ENCODE measurements at places on chromosomes 5 and 9.
A peak's percentile ranks its signal among the peaks of the same experiment; 100 is the strongest.

DNA sequence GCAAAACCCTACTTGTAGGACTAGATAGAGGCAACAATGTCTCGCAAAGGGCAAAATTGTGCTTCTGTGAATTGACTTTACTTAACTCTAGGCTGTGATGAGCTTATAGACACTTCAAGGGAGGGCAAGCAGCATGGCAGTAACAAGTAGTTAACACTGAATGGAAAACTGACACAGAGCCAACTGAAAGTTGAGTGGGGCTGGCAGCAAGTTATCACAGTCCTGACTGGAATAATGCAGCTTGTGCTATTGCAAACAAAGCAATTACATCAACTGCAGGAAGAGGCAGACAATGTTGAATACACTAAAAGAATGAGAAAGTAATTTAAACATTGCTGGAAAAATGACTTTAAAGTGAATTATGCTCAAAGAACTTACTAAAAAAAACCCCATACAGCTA, 62.2 kb downstream of the RNF38 start:
- no peak for DNase-seq

DNA sequence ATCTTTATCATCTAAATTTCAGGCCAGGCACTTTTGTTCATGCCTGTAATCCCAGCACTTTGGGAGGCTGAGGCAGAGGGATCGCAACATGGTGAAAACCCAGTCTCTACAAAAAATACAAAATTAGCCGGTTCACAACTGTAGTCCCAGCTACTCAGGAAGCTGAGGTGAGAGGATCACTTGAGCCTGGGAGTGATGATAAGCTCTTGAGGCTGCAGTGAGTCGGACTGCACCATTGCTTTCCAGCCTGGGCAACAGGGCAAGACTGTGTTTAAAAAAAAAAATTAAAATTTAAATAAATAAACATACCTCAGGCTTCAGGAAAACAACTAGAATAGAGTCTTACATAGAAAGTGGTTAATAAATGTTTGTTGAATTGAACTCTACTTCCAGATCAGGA, 147.4 kb downstream of the AGTPBP1 start:
- no peak for DNase-seq

GRCh38 chr5:154385236-154385512, 60.6 kb upstream of the SAP30L start:
- no peak for DNase-seq

GRCh38 chr9:120856700-120857099, 14.0 kb upstream of the PSMD5 start:
- no peak for DNase-seq

DNA sequence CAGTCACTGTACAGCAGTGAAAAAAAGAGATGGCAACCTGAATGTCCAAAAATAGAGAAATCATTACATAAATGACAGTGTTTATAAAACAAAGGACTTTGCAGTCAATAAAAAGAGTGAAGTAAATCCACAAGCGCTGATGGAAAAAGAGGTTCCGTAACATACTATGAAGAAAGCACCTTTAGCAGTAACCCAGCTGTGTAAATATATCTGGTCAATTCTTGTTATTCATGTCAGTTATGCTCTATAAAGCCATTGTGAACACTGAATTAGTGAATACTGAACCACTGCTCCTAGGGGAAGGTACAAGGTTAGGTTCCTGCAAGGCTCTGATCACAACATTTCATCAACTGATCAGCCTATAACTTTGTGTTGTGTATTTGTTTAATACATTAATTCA, 39.5 kb downstream of the CCNJL start:
- DNase-seq: no peak

DNA sequence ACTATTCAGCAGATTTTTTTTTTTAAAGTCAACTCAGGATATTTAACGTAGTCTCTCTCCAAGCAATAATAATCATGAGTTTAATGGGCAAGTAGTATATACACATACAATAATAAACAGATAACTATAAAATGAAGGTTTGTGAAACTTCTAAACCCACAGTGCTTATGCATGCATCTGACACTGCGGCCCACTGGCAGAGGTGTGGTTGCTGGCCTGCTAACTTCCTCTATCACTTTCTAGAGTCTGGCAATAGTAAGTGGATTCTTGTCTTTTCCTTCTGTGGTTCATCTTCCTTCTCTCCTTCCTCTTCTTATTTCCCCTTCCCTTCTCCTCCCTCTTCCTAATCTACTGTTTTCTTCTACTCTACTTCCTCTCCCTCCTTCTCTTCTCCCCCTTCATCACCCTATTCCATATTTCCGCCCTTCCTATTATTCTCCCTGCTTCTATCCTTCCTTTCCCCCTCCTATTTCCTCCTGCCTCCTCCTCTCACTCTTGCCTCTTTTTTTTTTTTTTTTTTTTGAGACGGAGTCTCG, 18.6 kb upstream of the AGXT2 start:
- DNase-seq: no peak

GRCh38 chr5:73282383-73282782, 109.4 kb downstream of the TMEM174 start:
- DNase-seq: no peak

- DNase-seq: peak; percentile 55
Measured at GRCh38 chr9:26310294-26310693, 582.3 kb downstream of the CAAP1 start.

- no peak for DNase-seq
Measured at GRCh38 chr5:14481349-14481748, 100.2 kb upstream of the OTULINL start.

DNA sequence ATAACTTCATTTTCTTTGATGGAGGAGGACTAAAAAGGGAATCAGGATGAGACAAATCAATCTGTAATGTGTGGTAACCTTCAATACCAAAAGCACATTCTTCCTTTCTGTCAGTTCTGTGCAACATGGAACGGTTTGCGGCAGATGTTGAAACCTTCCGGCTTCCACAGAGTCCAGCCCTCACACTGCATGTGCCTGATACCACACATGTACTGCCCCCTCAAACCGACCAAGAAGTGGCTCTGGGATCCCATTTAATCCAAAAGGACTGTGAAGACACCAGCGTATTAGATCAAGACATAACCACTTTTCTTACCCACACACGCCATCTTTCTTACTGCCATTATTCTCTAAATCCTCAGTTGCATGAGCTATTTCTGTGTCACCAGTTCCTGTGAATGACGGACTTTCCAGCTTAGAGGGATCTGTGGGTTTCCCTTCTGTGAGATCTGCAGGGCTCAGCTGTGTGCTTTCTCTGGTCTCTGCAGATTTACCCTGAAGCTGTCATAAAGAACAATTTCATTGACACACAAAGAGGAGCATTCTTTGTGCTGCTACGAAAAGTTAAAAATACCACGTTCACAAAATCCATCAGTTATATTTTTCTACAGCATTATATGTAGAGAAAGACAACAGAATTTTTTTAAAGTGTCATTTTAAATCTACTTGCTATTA, 25.8 kb downstream of the NSUN2 start:
- no peak for DNase-seq

DNA sequence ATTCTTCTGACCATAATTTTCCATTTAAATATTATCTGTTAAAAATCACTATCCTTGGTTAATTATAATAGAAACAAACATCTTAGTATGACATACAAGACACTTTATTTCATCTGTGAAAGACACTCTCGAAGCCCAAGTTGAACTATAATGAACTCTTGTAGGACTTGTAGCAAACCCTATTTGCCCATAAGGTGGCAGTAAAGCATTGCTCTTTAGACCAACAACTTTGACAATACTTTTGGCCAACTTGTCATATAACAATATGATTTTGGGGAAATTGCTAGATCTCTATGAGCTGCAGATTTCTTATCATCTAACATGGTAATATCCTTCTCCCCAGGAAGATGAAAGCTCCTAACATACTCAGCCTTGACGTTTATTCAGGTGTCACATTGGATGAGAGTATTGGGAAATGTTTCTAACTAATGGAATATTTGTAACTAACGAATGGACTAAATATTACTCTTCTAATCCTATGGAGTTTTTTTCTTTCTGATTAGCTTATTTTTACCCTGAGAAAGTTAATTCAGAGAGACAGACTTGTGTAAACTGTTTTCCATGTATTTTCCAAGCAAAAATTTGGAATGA, 11.0 kb downstream of the SPINK14 start:
- DNase-seq: peak; percentile 70

GRCh38 chr9:96232539-96233241, 69.3 kb downstream of the HSD17B3 start:
- DNase-seq: peak; percentile 66

- DNase-seq: no peak
Measured at GRCh38 chr9:14437354-14438231, 123.7 kb upstream of the NFIB start.

DNA sequence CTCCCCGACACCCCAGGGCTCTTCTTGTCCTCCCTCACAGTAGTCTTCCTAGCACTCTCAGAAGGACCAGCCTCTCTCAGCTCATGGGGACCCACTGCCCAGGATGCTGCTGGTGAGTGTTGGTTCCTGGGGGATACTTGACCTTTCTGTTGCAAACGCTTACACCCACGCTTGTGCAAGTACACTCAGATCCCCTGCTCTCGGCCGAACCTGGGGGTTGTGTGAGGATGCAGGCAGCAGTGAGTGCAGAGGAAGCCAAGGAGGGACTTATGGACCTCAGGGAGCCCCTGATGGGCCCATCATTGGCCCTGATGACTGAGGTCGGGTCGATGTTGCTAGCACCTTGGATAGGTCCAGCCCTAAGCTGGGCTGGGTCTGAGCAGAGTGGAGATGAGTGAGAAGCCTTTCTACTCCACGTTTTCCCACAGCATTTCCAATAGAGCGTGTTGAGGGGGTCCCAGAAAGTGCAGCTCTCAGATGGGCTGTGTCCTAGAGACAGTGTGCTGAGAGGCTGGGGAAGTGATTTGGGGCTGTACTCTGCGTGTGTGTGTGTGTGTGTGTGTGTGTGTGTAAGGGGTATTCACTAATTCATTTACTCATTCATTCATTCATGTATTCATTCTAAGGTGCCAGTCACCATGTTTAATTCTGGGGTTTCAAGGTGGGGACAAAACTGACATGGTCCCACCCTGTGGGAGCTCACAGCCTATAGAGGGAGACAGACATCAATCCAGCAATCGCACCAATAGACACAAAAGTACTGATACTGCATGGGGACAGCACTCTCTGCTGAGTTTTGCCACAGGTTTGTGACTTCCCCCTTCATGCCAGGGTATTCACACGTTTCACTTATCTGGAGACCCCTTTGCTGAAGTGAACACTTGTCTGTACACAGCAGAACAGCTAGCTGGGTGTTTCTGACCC, 25.2 kb upstream of the PITX1 start:
- no peak for DNase-seq

GRCh38 chr5:169871826-169872490, 108.3 kb downstream of the INSYN2B start:
- no peak for DNase-seq

DNA sequence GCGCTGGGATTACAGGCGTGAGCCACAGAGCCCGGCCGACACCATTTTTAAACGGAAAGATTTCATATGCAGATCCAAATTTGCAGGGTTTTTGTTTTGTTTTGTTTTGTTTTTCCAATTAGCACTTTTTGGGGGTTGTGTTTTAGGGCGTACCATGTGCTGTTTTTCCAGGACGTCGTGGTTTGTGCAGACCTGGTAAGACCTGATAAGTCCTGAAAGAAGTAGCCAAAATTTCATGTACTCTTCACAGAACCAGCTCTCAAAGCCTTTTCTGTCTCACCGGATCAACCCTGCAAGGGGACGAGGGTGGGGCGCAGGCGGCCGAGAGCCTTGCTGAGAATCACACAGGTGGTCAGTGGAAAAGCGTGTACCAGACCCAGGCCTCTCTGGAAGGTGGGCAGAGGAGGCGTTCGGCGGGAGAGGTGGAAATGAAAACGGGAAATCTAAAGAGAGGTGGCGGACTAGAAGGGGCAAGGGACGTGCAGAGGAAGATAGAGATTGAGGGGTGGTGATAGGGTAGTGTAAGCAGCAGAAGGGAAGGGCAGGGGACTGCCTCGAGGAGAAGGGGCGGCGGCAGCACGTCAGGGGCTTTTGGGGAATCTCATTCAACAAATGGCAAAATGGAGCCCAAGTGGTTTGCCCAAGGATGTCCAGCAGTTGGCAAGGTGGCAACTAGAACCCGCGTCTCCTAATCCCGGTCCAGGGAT, 1.1 kb upstream of the FAF2 start:
- peak; percentile 28 for DNase-seq

GRCh38 chr5:96761618-96762017, 46.1 kb downstream of the ERAP1 start:
- no peak for DNase-seq

DNA sequence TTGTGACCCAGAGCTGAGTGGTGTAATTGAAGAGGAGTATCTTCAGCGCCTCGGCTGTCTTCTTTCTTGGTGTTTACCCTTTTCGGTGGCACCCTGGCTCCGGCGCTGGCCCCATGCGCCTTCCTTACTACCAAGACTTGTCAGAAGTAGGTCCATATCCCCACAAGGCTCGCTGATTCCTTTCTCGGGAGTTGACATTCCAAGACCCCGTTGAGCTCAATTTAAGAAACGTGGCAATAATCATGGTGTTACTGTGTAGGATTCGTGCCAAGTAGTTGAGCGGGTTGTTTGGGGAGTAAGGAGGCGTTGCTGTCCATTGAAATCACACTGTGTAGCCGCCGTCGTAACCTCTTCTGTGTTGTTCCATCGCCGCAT, 795 bp downstream of the NDUFAF2 start:
- peak; percentile 81 for DNase-seq

- DNase-seq: peak; percentile 45
Measured at GRCh38 chr9:129278391-129279237, 100.6 kb upstream of the IER5L start.

- DNase-seq: peak; percentile 84
Measured at GRCh38 chr5:140182803-140183367, 7.9 kb downstream of the CYSTM1 start.

DNA sequence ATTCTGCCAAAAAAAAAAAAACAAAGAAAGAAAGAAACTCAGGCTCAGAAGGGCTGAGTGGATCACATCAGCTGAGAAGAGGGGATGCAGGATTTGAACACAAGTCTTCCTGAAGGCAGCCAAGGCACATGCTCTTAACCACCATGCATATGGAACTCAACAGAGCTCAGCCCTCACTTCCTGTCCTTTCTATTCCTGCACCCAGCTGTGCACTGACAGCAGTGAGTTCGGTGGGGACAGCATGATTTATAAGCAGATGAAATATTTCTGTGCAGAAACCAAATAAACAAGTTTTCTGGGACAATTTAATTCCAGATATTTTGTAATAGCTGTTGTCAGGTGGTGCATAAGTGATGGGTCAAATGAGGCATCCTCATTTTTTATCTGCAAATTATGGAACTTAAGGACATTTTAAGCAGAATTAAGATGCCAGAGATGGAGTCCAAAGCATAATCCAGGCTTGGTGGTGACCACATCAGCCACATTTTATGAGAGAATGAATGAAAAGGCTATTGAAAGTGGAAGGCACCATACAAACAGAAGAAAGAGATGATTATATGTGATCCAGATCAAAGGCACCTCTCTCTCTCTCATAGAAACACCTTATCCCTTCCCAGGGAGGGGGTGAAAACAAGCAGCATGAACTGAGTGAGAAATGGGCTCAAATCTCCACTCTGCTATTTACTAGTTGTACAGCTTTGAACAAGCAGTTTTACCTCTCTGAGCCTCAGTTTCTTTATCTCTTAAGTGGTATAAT, 303.6 kb upstream of the MSX2 start:
- DNase-seq: no peak

DNA sequence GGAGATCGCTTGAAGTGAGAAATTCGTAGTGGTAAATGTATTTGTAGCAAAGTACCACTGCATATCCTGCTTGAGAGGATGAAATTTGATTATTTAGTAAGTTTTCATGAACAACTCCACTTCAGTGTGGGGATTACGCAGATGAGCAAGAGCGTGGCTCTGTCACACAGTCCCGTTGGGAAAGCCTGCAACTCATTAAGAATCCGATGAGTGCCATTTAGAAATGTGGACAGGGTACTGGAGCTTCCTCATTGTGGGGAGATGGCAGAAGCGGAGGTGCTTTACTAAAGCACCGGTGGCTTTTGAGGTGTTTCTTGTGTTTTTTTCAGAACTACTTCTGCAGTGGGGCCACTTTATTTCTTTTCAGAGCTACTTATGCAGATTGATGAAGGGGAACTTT, 1.4 kb downstream of the TJP2 start:
- peak; percentile 82 for DNase-seq
